ENCODE measurements at places on chromosomes 2 and 18.
A peak's percentile ranks its signal among the peaks of the same experiment; 100 is the strongest.

- DNase-seq = no peak
Measured at GRCh38 chr2:46188041-46188716, 109.0 kb upstream of the EPAS1 start.

GRCh38 chr2:64846177-64846576, 143.0 kb upstream of the SLC1A4 start:
- DNase-seq = no peak

DNA sequence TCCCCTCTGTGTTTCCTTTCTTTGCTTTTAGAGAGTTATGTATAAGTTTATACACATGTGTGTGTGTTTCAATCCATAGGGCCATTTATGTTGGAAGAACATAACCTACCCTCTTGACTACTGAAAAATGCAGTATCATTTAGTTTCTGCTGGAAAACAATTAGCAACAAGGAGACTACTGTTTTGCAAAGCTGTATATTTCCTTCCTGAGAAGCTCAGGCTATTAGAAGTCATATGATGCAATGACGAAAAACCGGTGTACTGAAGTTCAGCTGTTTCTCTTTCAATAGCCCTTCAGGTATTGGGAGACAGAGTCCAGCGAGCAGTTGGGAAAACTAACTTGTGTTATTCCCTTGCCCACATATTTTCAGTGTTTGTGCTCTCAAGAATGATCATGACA, 447.7 kb upstream of the GYPC start:
- DNase-seq = no peak

- no peak for DNase-seq
Measured at GRCh38 chr2:34980689-34981088, 1374.9 kb upstream of the CRIM1 start.

DNA sequence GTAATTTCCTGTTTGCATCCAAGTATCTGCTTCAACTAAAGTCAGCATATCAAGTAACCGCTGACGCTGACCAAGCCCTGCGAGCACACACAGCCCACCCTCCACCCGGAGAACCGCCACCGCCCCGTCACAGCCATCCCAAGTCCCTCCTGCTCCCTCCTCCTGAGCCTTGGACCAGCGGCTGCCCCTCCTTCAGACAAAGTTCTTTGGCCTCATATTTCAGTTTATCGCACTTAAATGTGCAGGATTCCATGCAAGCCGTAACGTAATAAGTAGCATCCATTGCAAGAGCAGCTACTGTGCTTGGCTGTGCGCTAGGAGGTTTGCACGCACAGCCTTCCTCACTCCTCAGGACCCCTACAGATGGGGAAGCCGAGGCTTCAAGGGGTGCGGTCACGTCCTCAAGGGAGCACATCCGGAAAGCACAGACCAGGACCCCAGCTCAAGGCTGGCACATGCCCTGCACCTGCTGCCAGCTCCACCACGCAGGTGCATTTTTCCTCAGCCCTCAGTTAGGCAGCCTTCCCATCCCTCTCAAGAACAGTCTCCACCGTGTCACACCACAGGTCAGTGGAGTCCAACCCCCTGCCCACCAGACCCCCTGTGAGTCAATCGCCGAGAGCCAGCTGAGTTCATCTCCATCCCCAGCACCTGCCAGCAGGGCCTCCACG, 17.1 kb downstream of the PXDN start:
- DNase-seq = peak; percentile 8

- no peak for DNase-seq
Measured at GRCh38 chr2:31023541-31023940, 114.7 kb downstream of the GALNT14 start.

DNA sequence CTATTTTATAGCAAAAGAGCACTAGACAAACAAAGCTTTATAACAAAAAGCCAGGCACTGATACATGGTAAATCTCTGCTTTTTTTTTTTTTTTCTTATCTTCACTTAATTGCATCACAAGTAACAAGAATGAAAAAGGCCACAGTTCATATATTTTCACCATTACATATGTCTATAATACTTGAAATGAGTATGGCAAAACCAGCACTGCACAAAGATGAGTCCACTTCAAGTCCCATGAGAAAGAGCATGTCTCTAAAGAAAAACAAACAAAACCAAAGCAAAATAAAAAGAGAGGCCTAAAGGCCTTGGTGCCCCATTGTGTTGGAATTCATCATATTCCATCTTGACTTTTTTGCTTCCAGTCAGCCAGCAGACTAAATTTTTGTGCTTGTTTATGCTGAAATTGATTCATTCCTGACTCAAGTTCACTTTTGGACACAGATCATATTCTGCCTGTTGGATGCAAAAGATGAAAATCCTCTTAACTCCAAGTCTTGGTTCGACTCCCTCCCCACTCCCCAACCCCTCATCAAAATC, 264.9 kb upstream of the CCDC68 start:
- DNase-seq = no peak

DNA sequence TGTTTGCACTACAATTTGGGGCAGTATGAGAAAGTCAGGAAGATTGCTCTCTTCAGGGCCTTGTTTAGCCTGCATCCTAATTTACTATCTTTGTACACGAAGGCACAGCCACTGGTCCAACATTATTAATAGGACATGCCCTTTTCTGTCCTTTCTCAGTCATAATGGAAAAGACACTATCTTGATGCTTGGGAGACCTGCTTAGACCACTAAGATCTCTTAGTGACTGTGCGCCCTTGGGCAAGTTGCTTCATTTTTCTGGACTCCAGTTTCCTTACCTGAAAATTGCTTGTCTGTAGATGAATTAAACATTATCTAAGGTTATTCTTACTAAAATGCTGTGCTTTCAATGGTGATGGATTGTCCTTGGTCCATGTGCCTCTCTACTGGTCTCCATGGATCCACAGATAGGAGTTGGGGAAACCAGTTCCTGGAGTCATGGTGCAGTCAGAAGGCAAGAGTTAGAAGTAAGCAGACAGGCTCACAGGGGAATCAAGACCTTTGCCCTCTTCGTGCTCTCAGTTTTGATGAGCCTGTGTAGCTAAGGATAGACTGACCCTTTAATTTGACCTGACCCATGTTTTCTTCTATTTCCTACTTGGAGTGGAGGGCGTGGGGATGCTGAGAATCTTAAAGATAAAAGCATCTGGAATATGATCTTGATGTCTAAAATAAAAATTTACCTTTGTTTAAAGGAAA, 114.0 kb downstream of the RAPGEF4 start:
- no peak for DNase-seq

DNA sequence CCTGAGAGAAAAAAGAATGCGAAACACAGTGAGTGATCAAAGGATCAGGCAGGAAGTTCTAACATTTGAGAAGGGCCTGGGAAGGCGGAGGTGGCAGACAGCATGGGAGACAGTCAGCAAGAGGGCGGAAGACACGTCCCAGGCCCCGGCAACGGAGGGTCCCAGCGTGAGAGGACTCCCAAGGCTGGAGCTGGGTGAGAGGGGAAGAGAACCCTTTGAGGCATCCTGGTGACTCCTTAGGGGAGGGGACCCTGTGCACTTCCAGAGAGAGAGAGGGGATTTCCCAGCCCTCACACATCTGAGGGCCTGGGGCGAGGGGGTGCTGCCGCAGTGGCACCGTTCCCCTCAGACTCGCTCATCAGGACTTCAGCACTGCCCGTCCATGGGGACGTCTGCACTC, 133.4 kb downstream of the RTP5 start:
- DNase-seq = no peak

DNA sequence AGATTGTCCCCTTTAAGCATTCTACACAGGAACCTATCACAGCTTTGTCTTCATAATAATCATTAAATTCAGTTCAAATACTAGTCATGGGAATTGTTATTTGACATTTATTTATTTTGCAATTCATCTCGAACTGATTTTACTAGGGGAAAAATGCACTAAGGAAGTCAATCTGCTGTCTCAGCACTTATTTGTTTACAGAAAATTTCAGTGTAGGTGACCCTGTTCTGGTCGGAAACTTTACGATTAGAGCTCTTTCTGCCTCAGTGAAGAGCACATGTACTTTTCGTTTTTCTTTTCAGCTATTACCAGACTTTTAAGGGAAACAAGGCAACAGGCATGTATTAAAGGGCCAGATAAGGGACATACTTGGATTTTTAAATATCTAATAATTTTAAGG, 1405.7 kb upstream of the ZEB2 start:
- no peak for DNase-seq

DNA sequence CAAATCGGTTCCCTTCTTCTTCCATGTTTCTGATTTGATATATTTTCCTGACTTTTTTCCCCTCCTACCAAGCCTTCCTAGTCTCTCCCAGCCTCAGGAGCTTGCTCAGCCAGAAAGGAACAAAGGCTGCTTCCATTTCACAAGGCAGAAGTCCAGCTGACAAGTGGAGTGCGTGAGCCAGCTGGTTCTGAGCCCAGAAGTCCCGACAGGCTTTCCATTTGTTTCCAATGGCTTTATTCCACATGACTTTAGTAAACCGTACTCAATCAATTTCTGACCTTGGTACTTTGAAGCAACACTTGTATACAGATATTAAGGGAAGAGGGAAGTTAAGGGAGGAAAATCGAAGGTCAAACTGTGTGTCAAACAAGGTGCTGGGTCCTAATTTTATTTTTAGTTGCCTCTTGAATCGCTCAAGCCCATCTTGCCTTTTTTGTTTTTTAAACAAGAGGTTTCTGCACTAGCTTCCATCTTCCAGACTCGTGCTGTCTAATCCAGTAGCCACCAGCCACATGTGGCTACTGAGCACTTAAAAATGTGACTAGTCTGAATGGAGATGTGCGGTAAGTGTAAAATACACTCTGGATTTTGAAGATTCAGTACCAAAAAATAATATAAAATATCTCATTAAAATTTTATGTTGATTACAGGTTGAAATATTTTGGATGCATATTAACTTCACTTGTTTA, 36.2 kb downstream of the WIPF1 start:
- no peak for DNase-seq

GRCh38 chr2:239473211-239473805, 72.5 kb upstream of the HDAC4 start:
- DNase-seq = no peak

DNA sequence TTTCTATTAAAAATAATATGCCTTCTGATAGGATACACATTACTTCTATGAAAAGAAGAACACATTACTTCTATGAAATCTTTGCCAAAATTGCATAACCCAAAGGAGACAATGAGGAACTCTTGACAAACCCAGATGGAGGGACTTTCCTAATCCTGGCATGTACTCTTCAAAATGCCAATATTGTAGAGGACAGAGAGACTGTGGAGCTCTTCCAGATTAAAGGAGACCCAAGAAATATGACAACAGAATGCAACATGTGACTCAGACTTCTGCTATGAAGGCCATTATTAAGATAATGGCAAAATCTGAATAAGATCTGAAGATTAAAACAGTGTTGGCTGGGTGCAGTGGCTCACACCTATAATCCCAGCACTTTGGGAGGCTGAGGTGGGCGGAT, 22.2 kb downstream of the SOWAHC start:
- DNase-seq = peak; percentile 96

- DNase-seq = peak; percentile 81
Measured at GRCh38 chr2:42117923-42118753, 51.0 kb upstream of the EML4 start.

GRCh38 chr2:195494451-195494850, 162.6 kb upstream of the SLC39A10 start:
- DNase-seq = no peak

DNA sequence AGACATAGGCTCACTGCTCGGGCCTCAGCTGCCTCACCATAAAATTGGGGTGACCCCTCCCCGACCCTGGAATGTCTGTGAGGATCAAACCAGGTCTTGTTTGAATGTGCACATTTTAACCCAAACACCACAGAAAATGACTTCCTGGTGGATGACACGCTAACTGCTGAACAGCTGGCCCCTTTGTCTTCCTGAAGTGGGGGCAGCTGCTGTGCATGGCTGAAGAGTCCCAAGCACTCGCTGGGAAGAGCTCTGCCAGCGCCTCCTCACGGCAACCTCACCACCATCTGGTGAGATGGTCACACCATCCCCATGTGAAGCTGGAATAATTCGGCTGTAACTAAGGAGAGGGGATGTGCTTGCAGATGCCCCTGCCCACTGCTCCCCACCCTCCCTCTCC, 34.0 kb downstream of the AQP12A start:
- no peak for DNase-seq

DNA sequence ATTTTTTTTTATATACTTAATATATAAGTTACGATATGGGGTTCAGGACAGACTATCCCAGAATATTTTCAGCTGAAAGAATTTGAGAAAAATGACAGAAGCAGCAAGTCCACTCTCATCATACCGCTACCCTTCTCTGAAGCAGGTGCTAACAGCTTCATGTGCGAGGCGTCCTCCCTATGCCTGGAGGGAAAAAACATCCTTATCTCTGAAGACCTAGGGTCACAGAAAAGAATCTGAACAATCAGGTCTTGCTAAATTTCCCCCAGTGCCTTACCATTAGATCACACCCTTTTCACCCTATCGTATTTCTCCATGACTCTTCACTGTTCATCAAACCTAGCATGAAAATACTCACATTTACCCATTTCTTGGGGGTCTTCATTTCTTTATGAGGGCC, 51.9 kb upstream of the CREB1 start:
- no peak for DNase-seq

DNA sequence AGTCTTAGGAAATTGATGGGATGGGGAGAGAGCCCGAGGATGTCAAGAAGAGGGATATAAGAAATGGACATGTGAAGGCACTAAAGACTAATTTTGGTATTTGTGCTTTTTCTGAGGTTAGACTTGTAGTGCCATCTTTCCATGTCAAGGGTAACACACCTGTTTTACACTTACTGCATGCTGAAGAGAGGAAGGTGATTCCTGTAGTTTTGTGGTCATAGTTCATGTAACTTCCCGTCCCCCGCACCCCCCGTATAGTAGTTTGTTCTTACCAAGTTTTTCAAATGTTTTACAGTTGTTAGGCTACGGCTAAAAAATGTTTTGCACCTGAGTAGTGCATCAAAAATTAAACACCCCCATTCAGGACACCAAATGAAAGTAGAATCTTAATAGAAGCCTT, 73.8 kb downstream of the CLIP4 start:
- no peak for DNase-seq

GRCh38 chr2:163664610-163665009, 71.2 kb downstream of the FIGN start:
- no peak for DNase-seq

DNA sequence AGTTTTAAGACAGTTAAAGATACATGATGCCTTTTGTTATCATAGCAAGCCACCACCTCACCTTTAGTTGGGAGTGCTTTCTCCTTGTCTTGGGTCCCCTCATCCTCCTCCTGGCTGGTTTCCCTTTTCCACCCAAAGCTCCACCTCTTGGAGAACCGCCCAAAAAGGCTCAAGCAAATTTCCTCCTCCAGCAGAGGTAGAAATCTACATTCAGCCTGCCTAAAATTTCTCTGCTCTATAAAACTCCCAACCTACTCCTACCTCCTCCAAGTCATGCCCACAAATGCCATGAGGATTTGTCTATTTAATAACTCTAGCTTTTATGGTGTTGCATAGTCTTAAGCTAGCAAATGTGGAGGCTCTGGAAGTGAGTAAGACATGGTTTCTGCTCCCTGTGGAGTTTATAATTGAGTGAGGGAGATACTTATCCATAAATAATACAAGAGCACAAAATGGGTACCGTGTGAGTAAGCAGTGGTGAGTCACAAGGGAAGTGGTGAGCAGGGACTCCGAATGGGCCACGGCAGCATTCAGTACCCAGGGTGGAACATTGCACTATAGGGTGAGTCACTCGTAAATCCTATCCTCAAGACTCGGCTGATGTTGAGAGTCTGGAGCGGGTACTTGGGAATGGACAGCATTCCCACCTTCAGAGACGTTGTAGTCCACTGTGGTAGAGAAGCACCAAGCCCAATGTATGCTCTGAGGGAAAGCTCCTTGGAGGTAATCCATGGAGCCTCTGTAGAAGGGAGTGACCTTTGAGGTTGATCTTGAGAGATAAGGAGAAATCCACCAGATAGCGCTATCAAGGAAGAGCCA, 146.3 kb downstream of the RTN4 start:
- peak; percentile 95 for DNase-seq

All from suppressor macrophage treated with lipopolysaccharide for 1 hour (primary cell).